Karpas-422 (cell line): ENCODE measurements at places on chromosomes 11 and 22. TPM values are rescaled to one million over a fixed set of nuclear protein-coding genes. Genes with fewer than 3 reads are reported as not detected.

DNA sequence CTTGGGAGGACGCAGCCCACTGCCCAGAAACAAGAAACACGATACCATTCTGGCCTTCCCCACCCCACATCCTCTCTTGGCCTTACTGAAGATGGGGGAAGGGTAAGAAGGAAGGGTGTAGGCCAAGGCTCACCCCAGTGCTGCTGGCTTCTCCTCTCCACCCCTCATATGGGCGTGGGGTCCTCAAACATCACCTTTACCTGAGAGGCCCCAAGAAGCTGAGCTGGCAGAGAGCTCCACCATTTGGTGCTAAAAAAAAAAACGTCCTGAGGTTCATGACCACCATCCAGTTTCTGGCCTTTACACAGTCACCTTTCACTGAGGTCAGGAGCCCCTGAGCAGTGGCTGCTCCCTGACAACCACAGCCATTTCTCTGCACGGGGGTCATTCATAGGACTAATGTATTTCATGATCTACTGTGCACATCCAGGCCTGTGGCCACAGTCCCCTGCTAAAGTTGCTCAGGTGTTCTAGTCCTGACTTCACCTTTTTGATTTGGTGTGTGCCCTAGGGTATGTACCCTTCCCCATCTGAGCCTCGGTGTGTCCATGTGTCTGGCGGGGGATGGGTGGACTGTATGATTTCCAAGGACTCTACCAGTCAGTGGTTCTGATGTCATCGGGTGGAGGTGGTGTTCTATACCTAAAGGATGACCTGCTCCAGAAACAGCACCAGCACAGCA lies 15.1 kb downstream of the RHOG start:
- no peaks in the 10 kb centered on the region for H3K27me3 ChIP-seq
- peaks cover 32% of the 10 kb centered on the region for H3K4me1 ChIP-seq
- no peaks in the 10 kb centered on the region; the same call in 1 of the 2 replicates for H3K36me3 ChIP-seq
- no peak overlapping the region for H3K4me3 ChIP-seq
- H3K27ac ChIP-seq = peak overlapping the region; percentile 66

DNA sequence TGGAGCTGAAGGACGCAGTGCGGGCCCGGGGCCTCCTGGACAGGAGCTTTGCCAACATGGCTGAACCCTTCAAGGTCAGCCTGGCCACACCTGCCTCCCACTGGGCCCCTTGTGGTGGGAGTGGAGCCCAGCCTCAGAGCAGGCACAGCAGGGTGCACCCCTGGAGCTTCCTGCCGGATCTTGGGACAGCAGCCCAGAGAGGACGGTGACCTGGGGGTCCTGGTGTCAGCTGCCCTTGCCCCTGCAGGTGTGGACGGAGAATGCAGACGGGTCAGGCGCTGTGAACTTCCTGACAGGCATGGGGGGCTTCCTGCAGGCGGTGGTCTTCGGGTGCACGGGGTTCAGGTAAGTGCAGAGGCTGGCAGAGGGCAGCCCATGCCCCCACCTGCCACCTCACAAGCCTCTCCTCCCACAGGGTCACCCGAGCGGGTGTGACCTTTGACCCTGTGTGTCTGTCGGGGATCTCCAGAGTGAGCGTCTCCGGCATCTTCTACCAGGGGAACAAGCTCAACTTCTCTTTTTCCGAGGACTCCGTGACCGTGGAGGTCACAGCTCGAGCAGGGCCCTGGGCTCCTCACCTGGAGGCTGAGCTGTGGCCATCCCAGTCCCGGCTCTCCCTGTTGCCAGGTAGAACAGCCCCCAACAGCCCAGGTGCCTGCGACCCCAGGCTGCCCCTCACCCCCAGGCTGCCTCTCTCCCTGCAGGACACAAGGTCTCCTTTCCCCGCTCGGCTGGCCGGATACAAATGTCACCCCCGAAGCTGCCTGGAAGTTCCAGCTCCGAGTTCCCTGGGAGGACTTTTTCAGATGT lies 5.1 kb downstream of the PGGHG start:
- no peak overlapping the region for H3K4me3 ChIP-seq
- H3K36me3 ChIP-seq = no peaks in the 10 kb centered on the region
- H3K27me3 ChIP-seq = no peaks in the 10 kb centered on the region
- no peak for DNase-seq
- H3K4me1 ChIP-seq = peaks cover 5% of the 10 kb centered on the region

DNA sequence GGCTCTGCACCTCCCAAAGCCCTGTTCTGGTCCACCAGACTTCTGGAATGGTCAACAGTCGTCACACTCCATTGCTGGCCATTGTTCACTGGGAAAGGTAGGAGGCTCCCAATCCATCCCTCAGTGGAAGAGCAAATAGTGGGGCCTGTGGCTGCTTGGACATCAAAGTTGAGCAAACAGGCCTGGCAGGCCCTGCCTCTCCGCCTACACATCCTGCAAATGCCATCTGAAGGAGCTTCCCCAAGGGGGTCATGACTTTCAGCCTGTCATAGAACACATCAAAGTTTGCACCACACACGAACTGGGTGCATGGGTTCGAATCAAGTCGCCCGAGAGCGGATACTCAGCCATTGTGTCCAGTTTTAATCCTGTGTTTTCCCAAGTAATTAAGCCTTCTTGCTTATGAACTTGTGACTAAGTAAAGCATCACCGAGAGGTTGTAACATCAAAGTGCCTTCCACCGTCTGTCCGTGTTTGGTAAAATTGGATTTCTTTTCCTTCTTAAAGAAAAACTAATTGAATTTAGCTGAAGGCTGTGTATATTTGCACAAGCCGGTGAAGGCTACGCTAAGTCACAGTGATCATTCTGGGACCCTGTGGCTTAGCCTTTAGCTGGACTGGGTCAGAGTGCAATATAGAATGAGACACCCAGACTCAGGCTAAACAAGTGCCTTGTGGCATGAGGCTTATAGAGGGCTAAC lies 36.1 kb downstream of the CLPB start:
- no peak overlapping the region for H3K4me3 ChIP-seq
- H3K27ac ChIP-seq = no peak overlapping the region
- peaks cover 19% of the 10 kb centered on the region for H3K4me1 ChIP-seq

DNA sequence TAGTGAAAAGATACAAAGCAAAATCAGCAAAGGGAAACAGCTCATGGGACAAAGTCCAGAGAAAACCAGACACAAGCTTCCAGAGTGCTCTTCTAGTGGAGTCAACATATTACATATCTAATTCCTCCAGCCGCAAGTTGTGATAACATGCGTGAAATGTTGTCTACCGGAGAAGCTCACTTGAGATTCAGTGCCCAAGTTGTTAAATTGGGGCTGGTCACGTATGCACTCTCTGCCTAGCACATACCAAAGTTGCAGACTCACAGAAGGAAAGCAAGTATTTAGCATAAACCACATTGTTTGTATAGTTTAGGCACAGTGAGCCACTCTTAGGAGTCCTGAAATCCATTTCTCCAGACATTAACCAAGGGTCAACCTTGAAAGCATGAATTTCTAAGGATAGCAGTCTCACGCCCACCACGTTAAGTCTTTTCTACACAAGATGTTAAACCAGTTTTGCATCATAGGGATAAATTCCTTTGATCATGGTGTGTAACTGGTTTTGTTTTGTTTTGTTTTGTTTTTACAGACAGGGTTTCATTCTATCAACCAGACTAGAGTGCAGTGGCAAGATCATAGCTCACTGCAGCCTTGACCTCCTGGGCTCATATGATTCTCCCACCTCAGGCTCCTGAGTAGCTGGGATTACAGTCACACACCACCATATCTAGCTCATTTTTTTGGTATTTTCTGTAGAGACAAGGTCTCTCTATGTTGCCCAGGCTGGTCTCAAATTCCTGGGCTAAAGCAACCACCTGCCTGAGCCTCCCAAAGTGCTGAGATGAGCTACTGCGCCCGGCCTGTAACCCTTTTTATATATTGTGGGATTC lies 39.5 kb upstream of the EP300 start:
- H3K27ac ChIP-seq = no peak overlapping the region
- no peaks in the 10 kb centered on the region for H3K27me3 ChIP-seq
- no peaks in the 10 kb centered on the region for H3K36me3 ChIP-seq
- H3K4me3 ChIP-seq = no peak overlapping the region
- H3K4me1 ChIP-seq = no peaks in the 10 kb centered on the region

DNA sequence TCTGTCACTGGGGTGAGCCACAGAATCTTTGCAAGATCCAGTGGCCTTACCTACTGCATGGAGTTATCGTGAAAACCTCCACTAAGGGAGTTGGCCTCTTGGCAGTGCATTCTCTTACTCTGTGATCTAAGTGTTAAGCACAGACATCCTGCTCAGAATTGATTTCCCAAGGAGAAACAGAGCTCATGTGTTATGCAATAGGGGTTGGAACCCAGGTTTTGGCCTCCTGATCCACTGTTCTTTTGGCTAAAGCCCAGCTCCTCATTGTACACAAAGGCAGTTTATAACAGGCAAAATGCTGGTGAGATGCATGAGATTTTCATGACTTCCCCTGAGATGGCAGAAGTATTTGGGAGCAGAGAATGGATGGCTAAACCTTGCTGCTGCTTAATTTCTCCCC lies 11.8 kb downstream of the DTX4 start:
- H3K4me1 ChIP-seq = peaks cover 6% of the 10 kb centered on the region
- no peaks in the 10 kb centered on the region for H3K27me3 ChIP-seq
- DNase-seq = no peak
- H3K27ac ChIP-seq = no peak overlapping the region
- no peak overlapping the region for H3K4me3 ChIP-seq
- H3K36me3 ChIP-seq = no peaks in the 10 kb centered on the region

GRCh38 chr22:34297536-34298120 lies 377.4 kb upstream of the LARGE1 start:
- H3K4me3 ChIP-seq = no peak overlapping the region
- H3K36me3 ChIP-seq = no peaks in the 10 kb centered on the region
- no peaks in the 10 kb centered on the region for H3K27me3 ChIP-seq
- H3K27ac ChIP-seq = no peak overlapping the region
- no peak for DNase-seq

GRCh38 chr11:120564573-120565311 lies 53.2 kb downstream of the GRIK4 start:
- H3K27me3 ChIP-seq = no peaks in the 10 kb centered on the region
- no peaks in the 10 kb centered on the region for H3K4me1 ChIP-seq
- no peak for DNase-seq
- H3K4me3 ChIP-seq = no peak overlapping the region

GRCh38 chr11:95524314-95525036 lies 265.1 kb downstream of the FAM76B start:
- no peak overlapping the region for H3K4me3 ChIP-seq
- no peaks in the 10 kb centered on the region for H3K36me3 ChIP-seq
- H3K4me1 ChIP-seq = no peaks in the 10 kb centered on the region
- no peak for DNase-seq

GRCh38 chr22:41001722-41002122 lies 50.5 kb downstream of the RBX1 start:
- H3K27me3 ChIP-seq = no peaks in the 10 kb centered on the region
- no peak overlapping the region for H3K27ac ChIP-seq
- no peaks in the 10 kb centered on the region for H3K36me3 ChIP-seq
- H3K4me1 ChIP-seq = no peaks in the 10 kb centered on the region

DNA sequence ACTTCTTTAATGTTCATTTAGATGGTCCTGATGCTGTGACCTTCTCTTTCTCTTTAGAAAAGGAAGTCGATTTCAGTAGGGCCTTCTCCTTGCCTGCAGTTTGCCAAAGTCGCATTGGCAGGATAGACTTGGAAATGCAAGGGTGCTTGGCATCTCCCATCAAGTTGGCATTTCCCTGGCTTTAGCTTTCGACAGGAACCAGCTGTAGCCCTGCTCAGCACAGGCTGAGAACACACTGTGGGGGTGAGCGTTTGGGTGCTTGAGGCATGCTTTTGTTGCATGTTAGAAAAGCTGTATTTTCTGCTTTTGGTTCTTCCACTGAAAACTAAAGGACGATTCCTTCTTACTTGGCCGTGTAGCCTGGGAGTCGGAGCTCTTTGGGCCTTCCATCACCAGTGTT lies 37.7 kb downstream of the LDLRAD3 start:
- H3K4me1 ChIP-seq = no peaks in the 10 kb centered on the region
- no peak for DNase-seq
- H3K27ac ChIP-seq = no peak overlapping the region
- no peaks in the 10 kb centered on the region for H3K36me3 ChIP-seq

- no peak overlapping the region for H3K27ac ChIP-seq
- no peak overlapping the region for H3K4me3 ChIP-seq
- no peaks in the 10 kb centered on the region for H3K4me1 ChIP-seq
These were observed 56.7 kb downstream of the CLPB start for GRCh38 chr11:72377596-72377995.

GRCh38 chr22:41146573-41146972 lies 54.2 kb downstream of the EP300 start:
- H3K4me1 ChIP-seq = no peaks in the 10 kb centered on the region
- no peak overlapping the region for H3K27ac ChIP-seq
- no peaks in the 10 kb centered on the region for H3K27me3 ChIP-seq
- no peak overlapping the region for H3K4me3 ChIP-seq
- DNase-seq = peak; percentile 59
- peaks cover 67% of the 10 kb centered on the region for H3K36me3 ChIP-seq

- peak; percentile 80 for DNase-seq
These were observed 42.2 kb upstream of the INCENP start for GRCh38 chr11:62081378-62082291.

GRCh38 chr11:32353884-32354283 lies 81.5 kb downstream of the WT1 start:
- no peak overlapping the region for H3K27ac ChIP-seq
- no peak overlapping the region for H3K4me3 ChIP-seq
- no peak for DNase-seq
- H3K36me3 ChIP-seq = no peaks in the 10 kb centered on the region

GRCh38 chr11:40140560-40140959 lies 1318.9 kb downstream of the LRRC4C start:
- no peaks in the 10 kb centered on the region for H3K27me3 ChIP-seq
- no peaks in the 10 kb centered on the region for H3K36me3 ChIP-seq
- H3K4me1 ChIP-seq = no peaks in the 10 kb centered on the region

GRCh38 chr11:36409152-36409816 lies 100.8 kb downstream of the TRAF6 start:
- no peak for DNase-seq
- H3K36me3 ChIP-seq = no peaks in the 10 kb centered on the region
- no peak overlapping the region for H3K4me3 ChIP-seq
- H3K4me1 ChIP-seq = no peaks in the 10 kb centered on the region
- H3K27ac ChIP-seq = no peak overlapping the region
- H3K27me3 ChIP-seq = no peaks in the 10 kb centered on the region

The FUT4 gene
- 0.34 and 0.90 TPM in 2 replicates for total RNA-seq

The OOSP3 gene
- not detected in 2 replicates for total RNA-seq

The GAL3ST1 gene
- not detected in 2 replicates for total RNA-seq

The PHETA2 gene
- total RNA-seq = not detected in 2 replicates

The ZNF74 gene
- not detected in 2 replicates for total RNA-seq

The OR8A1 gene
- not detected in 2 replicates for total RNA-seq

The GLYATL2 gene
- total RNA-seq = not detected in 2 replicates

The C22orf42 gene
- total RNA-seq = not detected in 2 replicates

The WNT7B gene
- not detected in 2 replicates for total RNA-seq

The KRTAP5-8 gene
- total RNA-seq = not detected in 2 replicates

The KCNQ1 gene
- total RNA-seq = not detected in 2 replicates

The ZW10 gene
- 6.3 and 11.4 TPM in 2 replicates for total RNA-seq
